Vagina (tissue), 2 donors: ENCODE measurements at places on chromosomes 7 and 10. TPM values are rescaled to one million over a fixed set of nuclear protein-coding genes. Genes with fewer than 3 reads are reported as not detected.

DNA sequence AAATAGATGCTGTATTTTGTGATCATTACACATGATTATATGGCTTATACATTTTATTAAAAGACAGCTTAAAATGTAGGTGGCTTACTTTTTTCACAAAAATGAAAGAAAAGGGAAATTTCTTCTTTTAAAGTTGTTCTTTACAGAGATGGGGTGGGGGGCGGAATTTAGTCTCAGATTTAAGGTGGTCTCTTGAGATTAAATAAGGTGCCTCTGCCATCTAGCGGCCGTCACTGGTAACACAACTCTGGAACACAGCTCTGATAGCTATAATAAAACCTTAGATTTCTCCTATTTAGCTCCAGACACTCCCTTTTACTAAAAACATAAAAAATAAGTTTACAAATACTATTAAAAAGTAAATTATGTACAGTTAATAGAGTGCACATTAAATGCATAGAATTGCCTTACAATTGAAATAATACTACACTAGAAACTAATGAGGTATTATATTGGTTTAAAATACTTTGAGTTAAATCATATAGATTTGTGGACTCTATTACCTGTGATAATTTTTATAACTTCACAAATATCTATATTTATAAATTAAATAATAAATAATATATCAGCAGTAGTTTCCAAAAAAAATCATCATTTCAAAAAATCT lies 210.9 kb downstream of the DGKB start:
- DNase-seq, result no peak
- H3K27ac ChIP-seq, result no peak overlapping the region
- H3K4me3 ChIP-seq, result no peak overlapping the region

Gene TWNK
- 5.2 TPM for total RNA-seq

DNA sequence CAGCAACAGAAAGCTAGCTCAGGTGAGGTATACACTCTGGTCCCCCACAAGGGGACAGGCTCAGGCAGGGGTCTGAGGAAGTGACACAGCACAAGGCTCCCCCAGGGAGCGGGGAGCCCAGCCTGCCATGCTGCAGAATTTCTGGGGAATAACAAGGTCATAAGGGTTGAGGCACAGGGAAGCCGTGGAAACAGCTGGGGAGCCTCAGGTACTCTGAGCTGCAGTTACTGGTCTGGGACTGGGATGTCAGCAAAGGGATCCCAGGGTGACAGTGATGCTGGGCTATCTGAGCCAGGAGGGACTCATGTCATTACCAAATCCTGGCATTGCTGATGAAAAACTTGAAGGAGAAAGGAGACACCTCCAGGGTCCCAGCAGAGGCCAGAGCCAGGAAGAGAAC lies 64.4 kb upstream of the NANOS1 start:
- no peak overlapping the region for H3K4me3 ChIP-seq
- peaks cover 6% of the 10 kb centered on the region for H3K4me1 ChIP-seq
- H3K27ac ChIP-seq, result no peak overlapping the region
- H3K36me3 ChIP-seq, result no peaks in the 10 kb centered on the region
- DNase-seq, result no peak

DNA sequence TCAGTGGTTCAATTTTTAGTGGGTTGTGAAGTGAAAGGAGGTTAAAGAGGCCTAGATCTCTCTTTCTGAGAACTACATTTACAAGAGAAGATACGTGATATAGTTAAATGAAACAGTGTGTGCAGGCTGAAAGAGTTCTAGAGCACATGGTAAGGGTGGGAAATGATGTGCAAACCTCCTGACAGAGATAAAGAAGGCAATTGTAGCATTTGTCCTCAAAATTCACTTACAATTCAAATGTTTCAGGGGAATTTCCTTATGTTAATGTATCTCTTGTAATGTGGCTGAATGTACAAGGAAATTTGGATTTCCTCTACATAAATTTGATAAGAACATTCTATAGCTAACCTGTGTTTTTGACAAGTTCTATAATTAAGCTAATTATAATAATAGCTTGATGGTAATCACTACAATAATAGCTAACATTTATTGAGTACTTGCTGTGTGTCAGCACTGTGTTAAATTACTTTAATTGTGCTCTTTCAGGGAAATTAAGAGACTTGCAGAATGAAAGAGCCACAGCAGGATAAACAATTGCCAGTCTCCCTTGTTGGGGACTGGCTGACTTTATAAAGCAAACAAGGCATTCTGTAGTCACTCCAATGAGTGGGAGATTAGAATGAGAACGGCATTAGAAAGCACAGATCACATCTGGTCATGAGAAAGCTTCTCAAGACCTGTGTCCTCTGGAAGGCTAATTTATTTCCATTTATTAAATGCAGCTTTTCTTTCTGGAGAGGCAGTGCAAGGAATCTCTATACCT lies 139.7 kb upstream of the TMEM72 start:
- H3K36me3 ChIP-seq, result no peaks in the 10 kb centered on the region
- peak overlapping the region; percentile 31 for H3K27ac ChIP-seq
- H3K4me1 ChIP-seq, result peaks cover 15% of the 10 kb centered on the region
- no peak overlapping the region for H3K4me3 ChIP-seq
- DNase-seq, result no peak

Gene MUC3A
- total RNA-seq, result 0.49 TPM

DNA sequence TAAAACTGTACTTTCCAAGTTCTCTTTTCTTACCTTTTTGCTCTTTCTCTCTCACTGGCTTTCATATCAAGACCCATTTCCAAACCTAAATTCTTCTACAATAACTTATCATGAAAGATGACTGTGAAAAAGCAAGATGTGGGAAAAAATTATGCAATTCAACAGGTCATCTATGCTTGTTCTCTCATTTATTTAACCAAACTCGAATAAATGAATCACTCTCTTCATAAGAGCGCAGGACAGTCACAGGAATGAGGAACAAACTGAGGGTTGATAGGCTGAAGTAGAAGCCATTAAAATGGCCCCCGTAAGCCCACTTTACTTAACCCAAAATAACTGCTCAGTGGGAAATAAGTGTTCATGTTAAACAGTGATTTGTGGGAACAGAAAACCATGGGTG lies 1289.7 kb upstream of the SORCS1 start:
- H3K27me3 ChIP-seq, result no peaks in the 10 kb centered on the region
- no peak for DNase-seq
- no peak overlapping the region for H3K27ac ChIP-seq

Gene MYL10
- total RNA-seq, result not detected

Gene PHYHIPL
- 2.0 TPM for total RNA-seq

DNA sequence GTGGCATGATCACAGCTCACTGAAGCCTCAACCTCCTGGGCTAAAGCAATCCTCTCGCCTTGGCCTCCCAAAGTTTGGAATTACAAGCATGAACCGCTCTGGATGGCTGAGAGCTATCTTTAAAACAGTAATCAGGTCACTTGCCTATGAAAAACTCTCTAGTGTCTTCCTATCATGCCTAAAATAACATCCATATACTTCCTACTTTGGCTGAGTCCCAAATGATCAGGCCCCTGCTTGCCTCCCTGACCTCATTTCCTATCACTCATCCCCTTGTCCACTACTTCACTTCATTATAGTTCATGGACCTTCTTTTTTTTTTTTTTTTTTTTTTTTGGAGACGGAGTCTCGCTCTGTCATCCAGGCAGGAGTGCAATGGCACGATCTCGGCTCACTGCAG lies 28.0 kb downstream of the SEPTIN7 start:
- no peak for DNase-seq
- no peaks in the 10 kb centered on the region for H3K36me3 ChIP-seq
- H3K27me3 ChIP-seq, result no peaks in the 10 kb centered on the region
- H3K4me3 ChIP-seq, result no peak overlapping the region
- H3K4me1 ChIP-seq, result peaks cover 74% of the 10 kb centered on the region

Gene TSPAN12
- 9.6 TPM for total RNA-seq

Gene CYP2C8
- not detected for total RNA-seq

Gene DNMBP
- total RNA-seq, result 31.9 TPM

DNA sequence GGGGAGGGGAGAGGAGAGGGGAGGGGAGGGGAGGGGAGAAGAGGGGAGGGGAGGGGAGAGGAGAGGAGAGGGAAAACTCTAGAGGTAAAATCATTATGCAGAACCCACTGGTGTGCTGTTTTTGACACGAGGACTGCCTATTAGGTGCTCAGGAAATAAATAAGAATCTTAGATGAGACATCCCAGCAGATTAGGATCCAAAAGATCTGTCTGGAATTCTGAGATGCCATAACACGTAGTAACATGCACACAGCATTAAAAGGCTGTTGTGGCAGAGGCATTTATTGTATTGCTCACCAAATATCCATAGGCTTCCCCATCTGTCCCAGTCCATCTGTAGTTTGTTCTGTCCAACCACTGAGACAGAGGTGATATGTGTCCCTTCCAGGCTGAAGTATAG lies 40.8 kb upstream of the KMT2E start:
- peaks cover 72% of the 10 kb centered on the region for H3K4me1 ChIP-seq
- H3K4me3 ChIP-seq, result no peak overlapping the region
- no peaks in the 10 kb centered on the region for H3K27me3 ChIP-seq
- H3K36me3 ChIP-seq, result no peaks in the 10 kb centered on the region
- no peak for DNase-seq

GRCh38 chr10:91140995-91141549 lies 79.4 kb upstream of the PCGF5 start:
- no peaks in the 10 kb centered on the region for H3K36me3 ChIP-seq
- H3K27ac ChIP-seq, result no peak overlapping the region
- H3K4me1 ChIP-seq, result no peaks in the 10 kb centered on the region

DNA sequence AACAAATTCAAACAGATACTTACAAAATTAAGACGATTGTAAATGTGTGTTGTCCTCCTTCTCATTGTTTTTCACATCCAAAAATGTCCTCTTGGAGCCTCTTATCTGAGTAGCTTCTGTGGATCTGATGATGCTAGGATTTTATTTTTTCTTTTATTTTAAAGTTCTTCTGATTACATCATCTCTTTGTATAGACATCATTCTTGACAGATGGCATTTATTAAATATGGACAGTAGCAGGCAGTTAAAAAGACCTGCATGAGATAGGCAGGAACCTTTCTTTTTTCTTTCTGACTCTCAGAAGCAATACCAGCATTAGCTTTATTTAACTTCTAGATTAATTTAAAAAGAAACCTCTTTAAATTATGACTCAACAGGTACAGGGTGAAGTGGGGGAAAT lies at the start of gene RPA3:
TSS of gene RPA3 (minus strand) at position 116 of the 400 bp plus-strand sequence. CDS start 78,189 bp downstream, outside the sequence.
- H3K4me1 ChIP-seq, result peaks cover 15% of the 10 kb centered on the region
- no peaks in the 10 kb centered on the region for H3K36me3 ChIP-seq
- no peak within 1 kb of the TSS for H3K27ac ChIP-seq
- no peak for DNase-seq

DNA sequence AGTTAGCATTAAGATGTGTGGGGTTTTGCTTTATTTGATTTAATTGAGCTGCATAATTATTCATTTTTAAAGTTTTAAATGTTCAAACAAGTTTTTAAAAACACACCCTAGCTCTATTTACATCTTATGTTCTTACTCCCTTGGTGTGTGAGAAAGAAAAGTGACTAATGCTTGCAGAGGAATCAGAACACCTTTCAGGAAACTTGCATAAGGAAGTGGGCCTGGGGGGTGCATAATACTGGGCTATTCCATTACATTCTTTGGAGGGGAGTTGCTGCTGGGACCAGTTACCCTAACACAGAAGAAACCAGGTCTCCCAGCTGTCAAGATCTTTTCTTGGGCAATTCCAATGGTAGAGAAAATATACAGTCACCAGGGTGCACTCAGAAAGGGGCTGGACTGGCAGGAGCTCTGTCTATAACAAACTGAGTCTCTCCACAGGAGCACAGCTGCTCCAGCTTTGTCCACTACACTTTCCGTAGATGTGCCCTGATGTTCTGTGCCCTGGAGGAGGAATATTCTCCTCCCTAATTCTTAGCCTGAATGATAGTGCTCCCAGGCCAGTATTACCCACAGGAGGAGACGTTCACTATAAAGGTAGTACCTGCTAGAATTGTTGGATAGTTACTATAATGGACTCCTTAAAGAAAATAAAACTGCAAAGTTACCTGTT lies 304.2 kb downstream of the CDC14C start:
- no peaks in the 10 kb centered on the region for H3K36me3 ChIP-seq
- H3K4me3 ChIP-seq, result no peak overlapping the region
- H3K27ac ChIP-seq, result no peak overlapping the region
- DNase-seq, result no peak

DNA sequence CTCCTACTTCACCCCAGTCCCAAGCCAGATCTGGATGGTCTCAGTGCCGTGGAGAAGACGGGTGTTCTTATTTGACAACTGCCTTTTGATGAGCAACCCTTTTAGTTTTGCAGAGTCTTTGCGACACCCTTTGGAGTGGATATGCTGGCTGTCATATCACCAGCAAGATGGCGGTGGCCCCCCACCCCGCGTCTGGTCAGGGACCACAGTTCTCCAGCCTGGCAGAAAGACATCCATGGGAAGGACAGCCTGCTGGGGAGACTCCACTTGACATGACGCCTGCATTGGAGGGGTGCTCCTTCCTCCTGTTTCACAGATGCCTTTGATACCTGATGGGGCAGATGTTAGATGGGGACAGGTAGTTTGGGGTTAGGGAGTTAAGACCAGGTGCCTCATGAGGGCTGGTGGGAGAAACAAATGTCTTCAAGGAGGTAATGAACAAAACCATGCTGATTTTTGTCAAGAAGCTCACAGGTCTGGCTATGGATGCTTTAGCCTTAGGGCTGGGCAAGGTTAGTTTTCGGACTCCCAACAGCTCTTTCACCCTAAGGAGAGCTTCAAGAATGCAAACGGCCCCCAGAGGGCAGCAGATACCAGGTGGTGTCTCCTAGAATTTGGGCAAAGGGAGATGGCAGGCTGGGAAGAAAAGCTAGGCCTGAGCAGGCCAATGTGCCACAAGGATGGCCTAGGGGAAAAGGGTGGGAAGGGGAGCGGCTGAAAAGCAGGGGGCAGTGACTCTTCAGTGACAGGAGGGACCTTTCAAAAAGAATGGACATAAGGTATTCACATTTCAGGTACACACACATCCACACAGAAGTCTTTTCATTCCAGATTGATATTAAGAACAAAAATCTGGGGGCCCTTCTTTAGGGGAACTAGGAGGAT lies 95.2 kb downstream of the CLEC2L start:
- H3K27me3 ChIP-seq, result no peaks in the 10 kb centered on the region
- peaks cover 34% of the 10 kb centered on the region for H3K36me3 ChIP-seq
- no peak for DNase-seq
- H3K4me3 ChIP-seq, result no peak overlapping the region
- H3K4me1 ChIP-seq, result no peaks in the 10 kb centered on the region

DNA sequence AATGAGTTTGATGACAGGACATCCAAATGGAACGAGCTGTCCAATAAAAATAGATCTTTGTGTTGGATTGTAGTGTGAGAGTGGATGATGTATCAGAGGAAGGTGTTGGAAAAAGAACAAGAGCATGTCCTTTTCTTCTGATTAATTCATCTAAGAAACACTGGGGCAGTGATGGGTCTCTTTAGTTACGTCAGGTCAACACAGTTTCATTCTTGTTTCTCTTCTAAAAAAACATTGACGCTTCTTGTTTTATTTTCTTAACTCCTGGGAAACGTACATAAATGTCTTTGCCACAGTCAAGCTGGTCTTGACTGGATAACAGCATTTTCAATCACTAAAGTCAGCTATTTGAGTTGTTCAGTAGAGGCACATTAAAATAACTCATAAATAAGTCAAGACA lies 67.0 kb downstream of the PPP1R9A start:
- H3K27me3 ChIP-seq, result no peaks in the 10 kb centered on the region
- no peaks in the 10 kb centered on the region for H3K4me1 ChIP-seq
- H3K36me3 ChIP-seq, result no peaks in the 10 kb centered on the region
- no peak overlapping the region for H3K4me3 ChIP-seq
